ENCODE measurements at places on chromosomes 6 and 20.

DNA sequence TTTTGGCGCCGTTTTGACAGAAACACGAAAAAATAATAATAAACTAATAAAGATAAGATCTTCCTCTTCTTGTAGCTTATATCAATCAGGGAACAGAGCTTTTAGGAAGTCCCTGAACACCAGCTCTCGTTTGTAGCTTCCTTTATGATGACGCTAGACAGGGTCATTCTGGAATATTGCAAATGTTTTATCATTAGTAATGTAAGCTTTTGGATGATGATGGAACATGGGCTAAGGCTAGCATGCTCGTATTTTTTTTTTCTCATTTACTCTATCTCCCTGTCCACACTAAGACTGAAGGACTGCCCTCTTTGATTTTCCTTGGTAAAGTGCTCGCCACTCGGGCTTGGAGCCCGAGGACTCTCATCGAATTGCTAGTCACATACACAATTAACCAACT is 22.1 kb upstream of the POM121L2 start:
- no peak for DNase-seq

- no peak for DNase-seq
Measured at GRCh38 chr6:103236923-103237322, 1622.8 kb downstream of the HACE1 start.

GRCh38 chr6:168075787-168076202 is 3.2 kb downstream of the FRMD1 start:
- no peak for DNase-seq

DNA sequence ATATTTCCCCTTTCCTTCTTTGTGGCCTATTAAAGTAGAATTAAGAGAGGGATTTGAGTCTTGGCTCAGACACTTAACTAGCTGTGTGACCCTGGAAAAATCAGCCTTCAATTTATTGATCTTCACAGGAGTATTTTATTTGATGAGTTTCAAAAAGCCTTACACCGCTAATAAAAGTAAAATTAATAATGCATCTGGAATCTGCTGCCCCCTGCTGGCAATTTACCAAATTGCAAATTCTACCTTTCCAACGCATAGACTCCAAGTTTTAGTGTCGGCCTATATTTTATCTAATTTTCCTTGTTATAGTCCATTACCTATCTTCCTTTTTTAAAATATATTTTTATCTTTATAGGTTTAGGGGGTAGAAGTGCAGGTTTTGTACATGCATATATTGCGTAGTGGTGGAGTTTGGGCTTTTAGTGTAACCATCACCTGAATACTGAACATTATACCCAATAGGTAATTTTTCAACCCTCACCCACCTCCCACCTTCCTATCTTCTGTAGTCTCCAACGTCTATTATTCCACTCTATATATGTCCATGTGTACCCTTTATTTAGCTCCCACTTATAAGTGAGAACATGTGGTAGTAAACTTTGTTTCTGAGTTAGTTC is 46.3 kb downstream of the GOPC start:
- no peak for DNase-seq

DNA sequence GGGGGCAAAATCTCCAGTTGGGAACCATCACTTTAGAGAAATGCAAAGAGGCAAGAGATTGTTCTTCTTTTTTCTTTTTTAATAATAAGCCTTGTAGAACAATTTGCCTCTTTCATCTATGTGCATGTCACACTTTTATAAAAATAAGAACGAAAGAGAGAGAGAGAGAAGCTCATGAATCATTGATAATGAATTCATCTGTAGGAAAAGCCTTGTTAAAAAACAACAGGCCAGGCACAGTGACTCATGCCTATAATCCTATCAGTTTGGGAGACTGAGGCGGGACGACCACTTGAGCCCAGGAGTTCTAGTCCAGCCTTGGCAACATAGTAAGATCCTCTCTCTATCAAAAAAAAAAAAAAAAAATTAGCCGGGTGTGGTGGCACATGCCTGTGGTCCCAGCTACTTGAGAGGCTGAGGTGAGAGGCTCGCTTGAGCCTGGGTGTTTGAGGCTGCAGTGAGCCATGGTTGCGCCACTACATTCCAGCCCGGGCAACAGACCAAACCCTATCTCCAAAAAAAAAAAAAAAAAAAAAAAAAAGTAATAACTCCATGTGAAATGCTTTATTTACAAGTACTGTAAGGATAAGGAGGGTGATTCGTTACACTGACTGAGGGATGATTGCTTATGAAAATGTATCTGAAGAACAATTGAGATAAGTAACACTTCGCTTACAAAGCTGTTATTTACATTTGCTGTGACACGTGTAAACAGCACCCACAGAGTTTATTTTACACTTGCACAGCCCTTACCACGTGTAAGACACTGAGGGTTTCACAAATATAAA is 6.0 kb downstream of the CCN5 start:
- peak; percentile 82 for DNase-seq

Data from fibroblast of upper back skin (primary cell).